GF-D8 (cell line): ENCODE measurements at places on chromosomes 7 and 10.

- DNase-seq: no peak
Measured at GRCh38 chr7:42878303-42878702, 33.6 kb downstream of the C7orf25 start.

GRCh38 chr7:46713868-46714596 is 793.0 kb upstream of the IGFBP3 start:
- DNase-seq: no peak

- no peak for DNase-seq
Measured at GRCh38 chr10:86960863-86961434, 2.5 kb downstream of the SNCG start.

GRCh38 chr7:44274623-44274975 is 50.8 kb downstream of the CAMK2B start:
- DNase-seq: no peak

DNA sequence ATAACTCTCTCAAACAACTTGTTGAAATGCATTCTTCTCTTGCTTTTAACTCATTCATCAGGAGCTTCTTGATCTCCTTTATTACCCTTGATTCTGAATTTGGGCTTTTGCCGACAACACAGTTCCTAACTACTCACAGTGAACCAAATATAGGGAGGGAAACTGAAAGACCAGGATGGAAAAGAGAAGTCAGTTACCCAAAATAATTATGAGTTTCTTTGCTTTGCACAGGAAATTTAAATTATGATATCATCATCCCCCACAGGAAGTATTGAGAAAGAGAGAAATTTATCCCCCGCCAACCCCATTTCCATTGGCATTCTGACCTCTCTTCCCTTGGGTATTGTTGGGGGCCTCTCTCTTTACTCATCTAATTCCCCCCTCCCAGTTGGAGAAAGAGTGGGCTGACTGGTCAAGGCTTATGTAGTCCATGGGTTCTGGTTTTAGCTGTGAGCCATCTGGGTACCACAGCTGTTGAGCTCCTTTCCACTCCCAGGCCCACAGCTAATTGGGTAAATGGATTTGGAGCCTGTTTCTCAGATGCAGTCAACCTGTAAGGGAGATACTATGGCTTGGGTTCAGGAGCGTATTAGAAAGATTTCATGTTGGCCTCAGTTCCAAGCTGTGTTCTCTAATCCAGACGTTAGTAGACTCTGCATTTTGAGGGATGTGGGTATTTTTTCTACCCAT is 109.0 kb downstream of the FZD1 start:
- no peak for DNase-seq

DNA sequence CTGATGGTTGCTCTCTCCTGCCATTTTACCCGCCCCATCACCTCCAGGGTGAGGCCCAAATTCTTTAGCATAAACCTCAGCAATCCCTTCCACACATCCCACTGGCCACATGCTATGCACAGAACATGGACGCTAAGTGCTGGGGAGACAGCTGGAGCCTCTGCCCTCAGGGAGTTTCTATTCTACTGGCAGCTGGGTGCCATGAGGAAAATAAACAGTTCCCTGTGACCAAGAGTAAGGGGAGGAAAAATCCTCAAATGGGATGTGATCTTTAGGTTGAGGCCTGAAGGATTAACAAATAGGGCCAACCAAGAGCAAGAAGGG is 1.2 kb downstream of the PARP12 start:
- no peak for DNase-seq

- DNase-seq: no peak
Measured at GRCh38 chr10:1978584-1978983, 241.3 kb upstream of the ADARB2 start.

DNA sequence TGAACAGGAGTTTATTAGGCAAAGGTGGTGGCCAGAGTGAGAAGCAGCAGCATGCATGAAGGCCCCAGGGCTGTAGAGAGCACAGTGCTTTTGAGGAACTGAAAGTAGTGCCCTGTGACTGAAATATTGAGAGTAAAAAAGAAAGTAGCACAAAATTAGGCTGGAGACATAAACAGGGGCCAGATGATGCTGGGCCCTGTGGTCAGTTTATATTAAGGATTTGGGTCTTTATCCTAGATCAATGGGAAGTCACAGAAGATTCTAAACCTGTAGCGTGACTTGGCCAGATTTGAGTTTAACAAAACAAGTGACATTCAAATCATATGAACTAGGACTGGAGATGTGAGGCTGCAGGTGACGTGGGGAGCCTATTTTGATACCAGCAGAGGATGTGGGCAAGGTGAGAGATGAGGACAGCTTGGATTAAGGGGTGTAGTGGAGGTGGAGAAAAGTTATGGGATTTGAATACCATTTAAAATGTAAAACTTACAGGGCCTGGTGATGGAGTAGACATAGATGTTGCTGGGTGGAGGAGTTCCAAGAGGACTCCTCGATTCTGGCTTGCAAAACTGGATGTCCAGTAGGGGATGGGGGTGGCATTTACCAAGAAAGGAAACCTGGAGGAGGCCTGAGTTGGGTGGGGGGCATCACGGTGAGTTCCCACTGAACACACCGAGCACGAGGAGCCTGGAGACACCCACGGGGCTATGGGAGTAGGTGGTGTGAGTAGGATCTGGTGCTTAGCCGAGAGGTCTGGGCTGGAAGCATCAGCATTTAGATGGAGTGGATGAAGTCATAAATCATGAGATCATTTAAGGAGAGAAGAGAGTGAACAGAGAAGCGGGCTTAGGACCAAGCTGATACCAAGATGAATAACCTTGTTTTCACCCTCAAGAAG is 52.8 kb downstream of the HHEX start:
- no peak for DNase-seq

- no peak for DNase-seq
Measured at GRCh38 chr7:134942690-134943466, 43.4 kb upstream of the AGBL3 start.

DNA sequence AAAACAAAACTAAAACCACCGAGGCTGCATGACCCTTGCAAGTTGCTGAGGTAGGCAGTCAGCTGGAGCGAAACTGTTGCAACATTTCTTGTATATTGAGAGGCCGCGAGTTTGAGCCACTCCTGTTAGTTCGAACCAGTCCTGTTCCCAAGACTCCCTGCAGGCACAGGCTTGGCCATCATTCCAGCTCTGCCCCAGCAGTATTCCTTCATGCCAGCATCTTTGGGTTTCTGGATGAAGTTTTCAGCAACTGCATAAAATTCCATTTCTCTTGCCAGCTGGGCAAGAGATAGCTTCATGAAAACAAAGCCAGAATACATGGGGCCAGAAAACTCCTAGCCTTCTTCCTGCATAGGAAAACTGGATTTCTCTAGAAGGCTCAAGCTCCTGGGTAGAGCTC is 207.6 kb downstream of the FRMD4A start:
- DNase-seq: no peak

- no peak for DNase-seq
Measured at GRCh38 chr7:152848026-152848425, 88.5 kb downstream of the ACTR3B start.

GRCh38 chr10:11756766-11757315 is 14.7 kb downstream of the ECHDC3 start:
- DNase-seq: no peak

DNA sequence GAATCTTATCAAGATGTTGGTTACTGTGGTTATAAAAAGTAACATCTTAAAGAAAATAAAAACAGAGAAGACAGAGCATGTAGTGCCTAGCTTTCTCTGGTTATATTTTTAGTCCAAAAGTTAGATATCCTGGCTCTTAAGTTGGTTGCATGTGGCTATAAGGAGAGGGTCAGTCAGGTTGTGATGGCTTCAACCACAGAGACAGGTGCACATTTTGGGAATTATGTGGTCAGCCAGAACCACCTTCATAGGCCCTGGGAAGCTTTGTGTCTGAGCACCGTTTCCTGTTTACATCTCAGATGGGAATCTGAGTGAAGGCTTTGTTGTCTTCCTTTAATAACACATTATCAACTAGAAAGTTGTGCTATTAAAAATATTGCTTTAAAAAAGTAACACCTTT is 265.1 kb upstream of the IGFBP3 start:
- no peak for DNase-seq

DNA sequence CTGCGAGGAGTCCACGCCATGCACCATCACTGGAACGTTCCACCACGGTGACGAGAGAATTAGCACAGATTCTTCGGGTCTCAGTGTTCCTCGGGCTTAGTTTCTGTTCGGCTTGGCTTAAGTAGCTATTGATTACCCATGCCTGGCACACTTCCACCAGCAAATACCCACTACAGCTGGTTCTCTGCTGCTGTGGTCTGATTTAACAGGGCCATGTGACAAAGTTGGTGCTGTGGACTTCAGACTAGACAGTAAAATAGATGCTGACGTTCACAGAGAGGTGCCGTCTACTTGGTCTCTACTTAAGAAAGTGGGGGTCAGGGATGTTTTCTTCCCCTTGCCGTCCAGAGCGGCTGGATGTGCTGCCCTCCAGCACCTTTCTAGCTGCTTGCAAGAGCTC is 11.6 kb downstream of the GNA12 start:
- DNase-seq: no peak
